H9 (cell line): ENCODE measurements at places on chromosomes 12 and 14. TPM values are rescaled to one million over a fixed set of nuclear protein-coding genes. Genes with fewer than 3 reads are reported as not detected.

GRCh38 chr12:32756476-32757066, 874 bp upstream of the YARS2 start:
- no peaks in the 10 kb centered on the region for H3K27me3 ChIP-seq
- no peak overlapping the region for H3K27ac ChIP-seq
- peaks cover 2% of the 10 kb centered on the region; the same call in 1 of the 2 replicates for H3K4me1 ChIP-seq
- peak overlapping the region; percentile 91 for H3K4me3 ChIP-seq

DNA sequence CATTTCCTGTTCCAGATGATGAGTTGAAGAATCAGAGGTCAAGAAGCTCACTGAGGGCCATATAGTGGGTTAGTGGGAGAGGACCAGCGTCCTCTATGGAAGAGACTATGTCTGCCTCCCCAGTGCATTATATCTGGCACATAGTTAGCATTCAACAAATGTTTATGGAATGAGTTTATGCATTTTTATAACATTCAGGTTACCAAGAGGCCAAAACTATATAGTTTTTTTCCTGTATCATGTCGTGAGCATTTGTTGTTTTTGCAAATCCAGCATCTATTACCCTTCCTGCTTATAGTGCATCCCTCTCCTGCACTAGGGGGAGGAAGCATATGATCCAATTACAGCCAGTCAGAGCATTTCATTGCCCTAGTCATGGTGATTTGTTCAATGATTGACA, 60.6 kb downstream of the SUDS3 start:
- no peaks in the 10 kb centered on the region for H3K27me3 ChIP-seq
- H3K27ac ChIP-seq = no peak overlapping the region
- peaks cover 4% of the 10 kb centered on the region; the same call in 1 of the 2 replicates for H3K4me1 ChIP-seq
- H3K36me3 ChIP-seq = no peaks in the 10 kb centered on the region
- no peak overlapping the region for H3K4me3 ChIP-seq

The GPATCH2L gene
- total RNA-seq = 76.7 and 77.2 TPM in 2 replicates

The ANKRD33 gene
- total RNA-seq = 0.61 and 0.81 TPM in 2 replicates

The OR6C2 gene
- not detected in 2 replicates for total RNA-seq

DNA sequence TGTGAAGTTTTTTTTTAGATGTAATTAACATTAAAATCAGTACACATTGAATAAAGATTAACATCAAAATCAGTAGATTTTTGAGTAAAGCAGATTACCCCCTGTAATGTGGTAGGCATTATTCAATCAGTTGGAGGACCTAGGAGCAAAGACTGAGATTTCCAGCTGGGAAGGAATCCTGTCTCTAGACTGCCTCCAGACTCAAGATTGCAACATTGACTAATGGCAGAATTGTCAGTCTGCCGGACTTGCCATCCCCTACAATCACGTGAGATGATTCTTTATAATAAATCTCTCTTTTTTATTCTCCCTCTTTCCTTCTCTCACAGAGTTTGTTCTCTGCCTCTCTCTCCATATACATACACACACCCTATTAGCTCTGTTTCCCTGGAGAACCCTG, 51.4 kb upstream of the SLC6A15 start:
- H3K4me1 ChIP-seq = no peaks in the 10 kb centered on the region
- H3K36me3 ChIP-seq = no peaks in the 10 kb centered on the region
- H3K27me3 ChIP-seq = no peaks in the 10 kb centered on the region

The NAB2 gene
- total RNA-seq = 67.8 and 68.1 TPM in 2 replicates

GRCh38 chr14:96088074-96088473, 48.9 kb downstream of the C14orf132 start:
- no peak overlapping the region for H3K27ac ChIP-seq
- H3K4me3 ChIP-seq = no peak overlapping the region
- H3K4me1 ChIP-seq = no peaks in the 10 kb centered on the region
- 0 out of 2 replicates have a peak, but pooled peaks cover 5% of the 10 kb centered on the region for H3K36me3 ChIP-seq

GRCh38 chr14:33026850-33027430, 88.3 kb downstream of the NPAS3 start:
- no peaks in the 10 kb centered on the region for H3K36me3 ChIP-seq
- no peaks in the 10 kb centered on the region for H3K4me1 ChIP-seq
- no peak overlapping the region for H3K27ac ChIP-seq
- no peak overlapping the region for H3K4me3 ChIP-seq
- DNase-seq = no peak

- H3K36me3 ChIP-seq = no peaks in the 10 kb centered on the region
- no peaks in the 10 kb centered on the region for H3K27me3 ChIP-seq
- no peak overlapping the region for H3K27ac ChIP-seq
Measured at GRCh38 chr14:21612324-21612723, 22.4 kb downstream of the OR10G2 start.

GRCh38 chr14:102911541-102911951, 10.9 kb upstream of the AMN start:
- DNase-seq = no peak
- no peaks in the 10 kb centered on the region for H3K4me1 ChIP-seq
- no peak overlapping the region for H3K4me3 ChIP-seq
- H3K36me3 ChIP-seq = peaks cover 12% of the 10 kb centered on the region
- no peak overlapping the region for H3K27ac ChIP-seq
- no peaks in the 10 kb centered on the region for H3K27me3 ChIP-seq

GRCh38 chr14:100389497-100390104, 66.5 kb downstream of the SLC25A47 start:
- H3K36me3 ChIP-seq = no peaks in the 10 kb centered on the region
- no peak overlapping the region for H3K4me3 ChIP-seq
- H3K27me3 ChIP-seq = no peaks in the 10 kb centered on the region

The RNASE4 gene
- not detected in 2 replicates for total RNA-seq

GRCh38 chr14:38762845-38763244, 340.2 kb downstream of the SEC23A start:
- H3K4me3 ChIP-seq = no peak overlapping the region
- no peaks in the 10 kb centered on the region for H3K27me3 ChIP-seq
- H3K4me1 ChIP-seq = no peaks in the 10 kb centered on the region
- H3K27ac ChIP-seq = no peak overlapping the region

GRCh38 chr12:53602176-53602864, 23.9 kb downstream of the ATF7 start:
- DNase-seq = no peak
- no peaks in the 10 kb centered on the region; the same call in 2 of the 3 replicates for H3K36me3 ChIP-seq
- H3K27me3 ChIP-seq = no peaks in the 10 kb centered on the region
- H3K4me1 ChIP-seq = no peaks in the 10 kb centered on the region; the same call in 1 of the 2 replicates
- no peak overlapping the region for H3K4me3 ChIP-seq

DNA sequence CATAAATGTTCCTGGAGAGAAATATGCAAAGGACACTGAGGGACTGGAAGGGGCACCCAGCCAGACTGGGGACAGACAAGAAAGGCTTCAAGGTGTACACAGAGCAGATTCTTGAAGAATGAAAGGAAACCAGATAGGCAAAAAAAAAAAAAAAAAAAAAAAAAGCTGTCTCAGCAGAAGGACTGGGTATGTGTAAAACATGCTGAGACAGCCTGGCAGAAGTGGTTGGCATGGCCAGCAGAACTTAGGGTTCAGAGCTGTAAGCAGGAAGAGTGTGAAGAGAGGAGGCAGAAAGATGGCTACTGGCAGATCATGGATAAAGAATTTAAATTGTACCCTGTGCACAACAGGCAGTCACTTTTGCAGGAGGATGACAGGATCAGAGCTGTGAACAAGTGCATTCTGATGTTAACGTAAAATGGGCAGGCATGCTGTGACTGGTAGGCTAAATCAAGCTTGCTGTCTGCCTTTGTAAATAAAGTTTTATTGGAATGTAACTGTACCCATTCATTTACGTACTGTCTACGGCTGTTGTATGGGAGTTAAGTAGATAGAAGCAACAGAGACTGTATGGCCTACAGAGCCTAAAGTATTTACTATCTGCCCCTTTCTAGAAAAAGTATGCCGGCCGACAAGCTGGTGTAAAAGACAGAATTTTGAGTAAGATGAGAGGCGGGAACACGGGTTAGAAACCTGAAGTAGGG, 42.2 kb downstream of the UBR7 start:
- no peaks in the 10 kb centered on the region for H3K4me1 ChIP-seq
- no peak overlapping the region for H3K27ac ChIP-seq
- no peak for DNase-seq
- H3K27me3 ChIP-seq = no peaks in the 10 kb centered on the region

DNA sequence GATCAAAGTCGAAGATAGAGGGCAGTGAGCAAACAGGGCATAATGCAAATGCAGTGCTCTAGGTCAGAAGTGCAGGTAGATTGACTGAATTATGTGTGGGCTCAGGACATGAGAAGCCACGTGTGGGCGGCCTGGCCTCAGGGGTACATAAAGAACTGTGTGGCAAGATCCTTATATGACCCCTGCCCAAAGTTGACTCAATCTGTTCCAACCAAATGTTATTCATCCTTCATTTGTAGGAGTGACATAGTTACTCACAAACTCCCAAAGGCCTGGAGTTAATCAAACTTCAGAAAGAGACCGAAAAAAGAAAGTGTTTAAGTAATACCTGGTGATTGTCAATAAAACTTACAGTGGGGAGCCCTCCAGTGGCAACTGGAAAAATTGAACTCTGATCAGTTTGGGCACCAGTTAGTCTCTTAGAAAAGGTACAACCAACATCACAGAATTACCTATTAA, 150.4 kb upstream of the FAR2 start:
- no peak for DNase-seq
- no peak overlapping the region for H3K27ac ChIP-seq
- H3K4me1 ChIP-seq = no peaks in the 10 kb centered on the region
- H3K27me3 ChIP-seq = no peaks in the 10 kb centered on the region
- H3K4me3 ChIP-seq = no peak overlapping the region

The RASSF9 gene
- total RNA-seq = 0.04 TPM in 2 replicates

The PLEKHG7 gene
- not detected in 2 replicates for total RNA-seq

- H3K4me3 ChIP-seq = no peak overlapping the region
- no peaks in the 10 kb centered on the region for H3K4me1 ChIP-seq
- DNase-seq = no peak
- no peaks in the 10 kb centered on the region for H3K36me3 ChIP-seq
- no peaks in the 10 kb centered on the region for H3K27me3 ChIP-seq
Measured at GRCh38 chr12:96571101-96571862, 81.9 kb downstream of the CFAP54 start.

- H3K27ac ChIP-seq = no peak overlapping the region
- peak; percentile 88 for DNase-seq
- H3K36me3 ChIP-seq = no peaks in the 10 kb centered on the region
- H3K27me3 ChIP-seq = no peaks in the 10 kb centered on the region
- peak overlapping the region; percentile 30; the same call in 1 of the 3 replicates for H3K4me3 ChIP-seq
Measured at GRCh38 chr14:21106498-21107282, 5.8 kb downstream of the TMEM253 start.

DNA sequence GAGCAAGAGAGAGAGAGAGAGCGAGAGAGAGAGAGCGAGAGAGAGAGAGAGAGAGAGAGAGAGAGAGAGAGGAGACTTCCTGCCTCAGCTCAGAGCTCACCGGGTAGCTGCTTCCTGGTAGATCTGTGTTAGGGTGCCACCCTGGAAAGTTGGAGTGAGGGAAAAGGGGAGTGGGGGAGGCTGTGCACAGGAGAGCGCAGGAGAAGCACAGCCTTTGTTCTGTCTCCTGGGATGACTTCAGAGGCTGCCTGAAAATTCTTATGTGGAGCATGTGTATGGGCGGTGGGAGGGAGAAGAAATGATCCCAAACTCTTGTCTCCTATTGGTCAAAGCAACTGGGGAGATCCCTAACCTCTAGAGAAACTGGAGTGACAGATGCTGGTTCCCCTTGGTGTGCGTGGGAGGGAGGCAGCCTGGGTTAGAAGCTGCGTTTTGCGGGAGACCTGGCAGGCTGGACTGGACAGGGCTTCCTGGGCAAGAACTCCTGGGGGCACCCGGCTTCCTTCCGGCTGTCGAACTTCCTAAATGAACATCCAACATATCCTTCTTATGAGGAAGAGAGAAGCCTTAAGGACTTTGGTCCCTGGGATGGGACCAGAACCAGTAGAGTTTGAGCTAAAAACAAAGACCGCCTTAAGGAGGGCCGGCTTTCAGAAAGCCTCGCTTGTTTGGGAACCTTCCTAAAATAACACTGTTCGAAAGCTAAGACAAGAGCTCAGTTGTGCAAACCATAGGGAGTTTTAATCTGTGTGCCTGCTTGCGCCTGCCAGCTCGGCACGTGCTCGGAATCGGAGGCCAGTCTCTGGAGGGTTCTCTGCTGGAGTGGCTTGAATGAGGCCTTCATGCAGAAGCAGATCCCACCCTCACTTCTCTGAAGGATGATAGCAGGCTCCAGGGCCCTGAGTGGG, 30.4 kb upstream of the BEGAIN start:
- H3K4me3 ChIP-seq = no peak overlapping the region
- no peaks in the 10 kb centered on the region for H3K36me3 ChIP-seq
- H3K27ac ChIP-seq = no peak overlapping the region
- H3K4me1 ChIP-seq = peaks cover 2% of the 10 kb centered on the region; the same call in 1 of the 2 replicates

GRCh38 chr12:16282081-16282480, 4.6 kb upstream of the SLC15A5 start:
- H3K4me3 ChIP-seq = no peak overlapping the region
- DNase-seq = no peak
- no peaks in the 10 kb centered on the region for H3K27me3 ChIP-seq
- H3K27ac ChIP-seq = no peak overlapping the region

GRCh38 chr12:109503611-109504010, 26.2 kb downstream of the UBE3B start:
- no peak for DNase-seq
- H3K4me1 ChIP-seq = no peaks in the 10 kb centered on the region
- no peak overlapping the region for H3K4me3 ChIP-seq
- H3K36me3 ChIP-seq = peaks cover 41% of the 10 kb centered on the region
- H3K27me3 ChIP-seq = no peaks in the 10 kb centered on the region

- H3K4me1 ChIP-seq = no peaks in the 10 kb centered on the region
- no peaks in the 10 kb centered on the region; the same call in 2 of the 3 replicates for H3K36me3 ChIP-seq
- H3K27me3 ChIP-seq = no peaks in the 10 kb centered on the region
Measured at GRCh38 chr12:14621826-14622225, 54.1 kb upstream of the PLBD1 start.

- H3K4me3 ChIP-seq = no peak overlapping the region
- no peaks in the 10 kb centered on the region for H3K27me3 ChIP-seq
- H3K27ac ChIP-seq = no peak overlapping the region
- no peak for DNase-seq
Measured at GRCh38 chr12:124828264-124829007, 35.2 kb downstream of the SCARB1 start.

DNA sequence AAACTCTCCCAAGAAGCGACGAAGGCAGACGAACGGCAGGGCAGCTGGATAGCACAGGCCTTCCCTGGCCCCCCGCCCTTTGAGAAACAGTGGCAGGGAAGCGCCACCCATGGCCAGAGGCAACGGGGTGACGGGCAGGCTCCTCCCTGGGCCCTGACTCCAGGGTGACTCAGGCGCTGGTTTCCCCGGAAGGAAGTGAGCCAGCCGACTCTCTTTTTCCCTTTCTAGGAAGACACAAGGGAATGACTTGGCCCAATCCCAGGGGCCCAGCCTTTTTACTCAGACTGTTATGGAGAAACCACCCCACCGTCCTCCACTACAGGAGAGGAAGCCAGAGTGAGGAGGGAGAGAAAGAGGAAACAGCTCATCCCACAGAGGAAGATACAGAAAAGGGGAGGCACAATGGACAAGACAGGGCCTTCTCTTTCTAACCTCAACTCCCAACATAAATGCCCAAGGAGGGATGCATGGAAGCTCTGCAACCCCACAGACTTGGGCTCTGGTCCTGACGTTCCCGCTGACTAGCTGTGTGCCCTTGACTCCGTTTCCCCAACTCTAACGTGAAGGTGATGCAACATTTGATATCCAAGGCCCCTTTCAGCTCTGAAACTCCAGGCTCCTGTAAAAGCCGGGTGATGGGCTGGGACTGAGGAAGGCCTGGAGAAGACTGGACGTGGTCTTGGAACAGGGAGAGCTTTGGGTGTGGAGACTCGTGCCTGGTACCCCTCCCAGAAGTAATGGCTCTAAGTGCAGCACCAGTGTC, 27.9 kb downstream of the ACTN1 start:
- no peak overlapping the region for H3K27ac ChIP-seq
- peaks cover 5% of the 10 kb centered on the region; the same call in 1 of the 2 replicates for H3K4me1 ChIP-seq
- H3K27me3 ChIP-seq = no peaks in the 10 kb centered on the region
- no peak overlapping the region for H3K4me3 ChIP-seq
